Neural crest cell (in vitro differentiated cells): ENCODE measurements at places on chromosomes 7 and 10. TPM values are rescaled to one million over a fixed set of nuclear protein-coding genes. Genes with fewer than 3 reads are reported as not detected.

GRCh38 chr10:99551616-99552015 lies 18.9 kb downstream of the NKX2-3 start:
- no peak for DNase-seq

DNA sequence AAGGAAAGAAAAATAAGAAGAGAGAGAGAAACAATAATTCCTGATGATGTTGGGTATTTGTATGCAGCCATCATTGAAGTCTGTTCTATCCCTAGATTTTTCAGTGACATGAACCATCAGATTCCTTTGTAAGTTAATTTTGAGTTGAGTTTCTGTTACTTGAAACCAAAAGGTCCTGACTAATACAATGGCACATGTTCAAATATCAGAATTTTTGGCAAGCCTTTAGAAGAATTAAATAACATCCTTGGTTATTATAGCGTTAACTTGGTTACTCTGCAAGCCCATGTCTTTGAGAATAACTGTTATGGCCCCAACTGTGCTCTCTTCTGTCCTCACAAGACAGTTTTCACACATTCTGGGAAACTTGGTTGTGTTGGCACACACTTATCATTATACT lies 66.5 kb downstream of the SYPL1 start:
- no peak for DNase-seq

DNA sequence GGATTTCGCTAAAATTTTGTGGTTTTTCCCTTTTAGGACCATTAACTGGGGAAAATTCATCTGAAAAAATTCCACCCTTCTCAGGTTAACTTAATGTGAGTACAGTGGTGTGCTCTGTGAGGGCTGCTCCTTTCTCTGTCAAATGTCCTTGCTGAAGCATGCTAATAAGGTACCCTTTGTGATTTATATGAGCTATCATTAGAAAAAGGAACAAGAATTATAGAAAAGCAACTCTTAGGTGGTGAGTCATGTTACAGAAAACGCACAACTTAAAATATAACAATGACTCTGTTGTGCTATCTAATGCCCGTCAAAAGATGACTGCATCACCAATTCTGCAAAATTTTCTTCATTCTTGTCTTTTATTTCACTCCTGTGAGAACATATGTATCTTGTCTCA lies 162.0 kb upstream of the MAGI2 start:
- no peak for DNase-seq

GRCh38 chr10:43350156-43350555 lies 21.3 kb upstream of the FXYD4 start:
- no peak for DNase-seq

TNPO3 gene
- total RNA-seq = 67.5 and 68.7 TPM in 2 replicates

OPALIN gene
- not detected in 2 replicates for total RNA-seq
